ENCODE measurements at places on chromosomes 6 and 20.

GRCh38 chr6:134517868-134518267 is 200.0 kb upstream of the SGK1 start:
- no peak for DNase-seq

GRCh38 chr6:13427316-13427715 is 60.1 kb downstream of the GFOD1 start:
- no peak for DNase-seq

GRCh38 chr20:46202766-46203509 is 84.8 kb downstream of the CD40 start:
- DNase-seq: no peak

DNA sequence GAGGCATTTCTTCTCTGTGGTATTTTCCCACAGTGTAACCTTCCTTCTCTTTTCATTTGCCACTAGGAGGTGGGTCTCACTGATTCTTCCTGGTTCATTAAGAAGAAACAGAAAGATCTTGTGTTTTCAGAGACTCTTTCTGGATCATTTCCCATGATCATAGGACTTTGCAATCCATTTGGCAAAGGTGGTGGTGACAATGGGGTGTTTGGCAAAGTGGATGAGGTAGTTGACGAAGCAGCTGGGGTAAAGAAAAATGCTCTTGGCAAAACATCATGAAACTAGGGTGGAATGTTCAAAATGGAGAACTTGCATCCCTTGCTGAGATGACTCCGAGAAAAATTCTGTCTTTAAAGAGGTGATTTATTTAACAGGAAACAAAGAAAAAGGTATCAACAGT is 50.6 kb downstream of the TRAF3IP2 start:
- DNase-seq: no peak

DNA sequence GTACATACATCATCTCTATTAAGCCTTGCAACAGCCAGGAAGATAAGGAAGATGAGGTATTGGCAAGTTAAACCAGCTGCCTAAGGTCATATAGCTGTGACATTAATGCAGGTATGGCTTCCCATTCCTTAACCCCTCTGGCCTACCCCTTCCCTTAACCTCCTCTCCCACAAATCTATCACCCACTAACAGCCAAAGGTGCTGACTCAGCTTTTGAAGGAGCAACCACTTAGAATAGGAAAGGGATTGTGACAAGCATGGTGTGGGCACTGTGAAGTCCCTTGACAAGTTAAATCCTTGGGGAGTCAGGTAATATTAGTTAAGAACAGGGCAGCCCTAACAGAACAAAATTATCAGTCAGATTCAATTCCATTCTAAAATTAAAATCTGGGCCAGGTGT is 5.4 kb upstream of the SH3BGRL2 start:
- DNase-seq: no peak

DNA sequence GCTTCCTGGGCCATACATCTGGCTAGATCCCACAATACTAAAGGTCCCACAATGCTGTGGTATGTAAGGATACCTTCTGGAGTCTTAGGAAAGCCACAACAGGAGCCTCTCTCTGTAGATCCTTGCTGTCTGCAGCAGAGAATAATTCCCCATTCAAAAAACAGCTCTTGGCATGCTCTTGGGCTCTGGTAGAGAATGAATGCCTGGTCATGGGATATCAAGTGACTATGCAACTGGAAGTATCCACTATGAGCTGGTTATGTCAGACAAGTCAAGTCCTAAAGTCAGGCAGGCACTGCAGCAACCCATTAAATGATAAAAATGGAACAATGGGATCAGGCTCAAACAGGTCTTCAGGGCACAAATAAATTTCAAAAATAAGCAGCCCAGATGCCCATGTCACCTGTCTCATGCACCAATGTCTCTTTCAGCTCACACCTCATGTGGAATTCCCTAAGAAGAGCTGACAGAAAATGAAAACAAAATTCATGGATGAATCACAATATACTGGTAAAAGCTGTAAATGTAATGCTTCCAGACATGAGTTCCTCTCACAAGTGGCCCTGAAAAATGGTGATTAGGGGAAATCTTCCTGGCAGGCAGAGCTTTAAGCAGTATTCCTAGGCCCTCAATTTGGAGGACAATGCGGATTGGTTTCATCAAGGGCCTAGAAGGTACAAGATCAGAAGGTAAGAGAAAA is 4.3 kb downstream of the AK9 start:
- no peak for DNase-seq

DNA sequence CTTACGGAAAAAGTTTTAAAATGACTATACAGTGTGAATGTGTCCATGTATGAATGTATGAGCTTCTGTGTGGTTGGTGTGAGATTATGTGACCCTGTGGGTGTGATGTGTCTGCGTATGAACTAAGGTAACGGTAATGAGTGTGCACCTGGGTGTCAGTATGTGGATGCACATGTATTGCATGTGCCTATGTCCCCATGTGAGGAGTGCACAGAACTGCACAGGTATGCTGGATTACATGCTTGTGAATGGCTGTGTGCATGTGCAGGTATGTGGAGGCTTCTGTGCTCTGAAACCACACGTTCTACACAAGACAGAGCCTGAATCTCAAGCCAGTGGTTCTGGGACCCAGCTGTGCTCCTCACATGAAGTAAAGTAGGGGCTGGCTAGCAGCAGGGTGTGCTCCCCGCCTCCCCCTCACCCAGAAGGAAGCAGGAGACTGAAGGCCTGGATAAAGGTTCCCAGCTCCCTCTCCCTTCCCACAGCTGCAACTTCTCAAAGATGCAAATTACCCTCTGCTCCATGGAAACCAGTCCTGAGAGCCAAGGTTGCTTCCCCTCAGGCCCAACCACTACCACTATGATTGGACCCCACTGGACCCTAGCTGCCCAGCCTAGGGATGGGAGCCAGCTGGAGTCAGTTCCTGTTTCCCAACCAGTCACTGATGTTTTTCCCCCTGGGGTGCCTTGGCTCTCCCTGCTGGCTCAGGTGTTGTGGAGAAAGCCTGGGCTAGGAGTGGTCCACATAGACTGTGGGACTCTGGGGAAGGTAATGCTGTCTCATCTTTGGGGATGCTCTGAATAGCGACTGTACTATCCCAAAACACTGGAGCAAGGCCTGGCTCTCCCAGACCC is 24.8 kb upstream of the SPDEF start:
- DNase-seq: no peak

DNA sequence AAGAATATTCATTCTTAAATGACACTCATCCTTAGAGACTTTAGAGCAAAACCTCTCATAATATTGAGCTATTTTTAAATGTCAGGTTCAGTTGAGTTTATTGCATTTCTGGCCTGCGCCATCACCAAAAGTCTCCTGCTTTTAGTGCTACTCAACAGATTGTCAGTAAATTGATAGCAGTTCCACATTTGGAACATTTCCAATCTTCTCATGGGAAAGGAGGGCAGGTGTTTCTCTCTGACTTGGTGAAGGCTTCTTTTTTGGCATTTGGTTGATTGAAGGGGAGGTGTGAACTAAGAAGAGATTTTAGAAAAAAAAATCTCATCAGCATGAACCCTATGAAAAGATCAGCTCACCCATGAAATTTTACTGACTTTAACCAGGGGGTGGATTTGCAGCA is 125.9 kb upstream of the INSM1 start:
- no peak for DNase-seq

GRCh38 chr6:75494290-75494689 is 690 bp upstream of the FILIP1 start:
- DNase-seq: no peak

DNA sequence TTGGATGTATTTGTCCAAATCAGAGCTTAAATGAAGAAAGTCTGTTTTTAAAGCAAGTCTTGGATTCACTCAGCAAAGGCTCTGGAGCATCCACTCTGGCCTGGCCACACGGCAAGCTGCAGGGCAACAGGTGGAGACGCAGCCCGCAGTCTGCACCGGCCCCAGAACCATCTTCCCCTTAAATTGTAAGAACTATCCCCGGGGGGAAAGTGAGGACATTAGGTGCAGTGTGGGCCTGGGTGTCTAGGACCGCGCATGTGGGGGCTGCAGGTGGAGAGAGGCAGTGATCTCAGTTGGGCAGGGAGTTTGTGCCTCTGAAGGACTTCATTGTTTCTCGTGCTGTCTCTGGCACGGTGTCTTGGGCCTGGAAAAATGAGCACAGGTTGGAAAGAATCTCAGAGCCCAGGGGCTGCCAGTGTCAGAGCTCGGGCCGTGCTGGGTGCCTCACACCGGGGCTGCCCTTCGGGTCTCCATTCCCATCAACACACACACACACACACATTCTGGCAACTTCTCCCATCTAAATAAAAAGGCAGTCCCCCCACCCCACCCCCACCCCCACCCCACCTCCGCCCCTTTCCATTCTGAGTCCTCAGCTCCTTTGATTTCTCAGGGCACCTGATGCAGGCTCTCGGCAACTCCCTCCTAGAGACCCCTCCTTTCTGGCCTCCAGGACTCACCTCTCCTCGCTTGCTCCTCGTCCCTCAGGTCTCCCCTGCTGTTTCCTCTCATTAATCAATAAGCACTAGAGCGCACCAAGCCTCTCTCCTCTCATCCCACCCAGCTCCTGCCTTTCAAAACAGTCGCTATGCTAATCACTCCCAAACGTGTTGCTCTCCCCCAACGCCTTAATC is 48.4 kb downstream of the FOXF2 start:
- no peak for DNase-seq

Data from T follicular helper cell (primary cell).